Stimulated activated CD8-positive, alpha-beta memory T cell treated with anti-CD3 and anti-CD28 coated beads, Interleukin-2, amount 100 ng/mL, for 1 hour (primary cell): ENCODE measurements at places on chromosomes 11 and 22.
A peak's percentile ranks its signal among the peaks of the same experiment; 100 is the strongest.

DNA sequence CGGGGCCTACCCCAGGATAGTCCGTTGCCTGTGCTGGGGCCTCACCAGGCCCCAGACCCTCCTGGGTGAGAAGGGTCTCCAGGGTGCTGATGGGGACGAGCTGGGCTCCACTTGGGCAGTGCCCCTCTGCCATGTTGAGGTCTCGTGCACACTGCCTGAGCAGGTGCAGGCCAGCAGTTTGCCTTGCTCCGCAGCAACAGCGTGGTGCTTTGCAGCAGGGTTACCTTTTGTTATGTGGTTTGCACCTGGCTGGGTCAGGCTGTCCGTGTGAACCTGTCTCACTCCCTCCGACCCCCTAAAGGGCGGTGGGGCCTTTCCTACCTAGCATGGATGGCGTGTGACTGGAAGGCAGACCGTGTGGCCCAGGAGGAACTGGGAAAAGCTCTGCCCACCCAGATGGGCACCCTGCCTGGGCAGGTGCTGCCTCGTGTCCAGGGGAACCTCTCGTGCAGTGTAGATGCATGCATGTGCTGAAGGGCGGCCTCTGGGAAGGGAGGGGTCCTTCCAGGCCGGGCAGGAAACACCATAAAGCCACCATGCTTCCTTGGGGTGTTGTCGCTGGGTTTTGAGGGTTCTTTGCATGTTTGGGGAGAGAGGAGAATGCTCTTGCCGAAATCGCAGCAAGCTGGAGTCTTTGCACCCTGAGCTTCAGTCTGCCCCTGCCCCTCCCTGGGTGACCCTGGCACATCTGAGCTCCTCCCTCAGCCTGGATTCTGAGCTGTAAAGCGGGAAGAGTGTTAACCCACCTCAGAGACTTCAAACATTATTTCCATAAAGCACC, 75.4 kb upstream of the PPARA start:
- no peak for DNase-seq

DNA sequence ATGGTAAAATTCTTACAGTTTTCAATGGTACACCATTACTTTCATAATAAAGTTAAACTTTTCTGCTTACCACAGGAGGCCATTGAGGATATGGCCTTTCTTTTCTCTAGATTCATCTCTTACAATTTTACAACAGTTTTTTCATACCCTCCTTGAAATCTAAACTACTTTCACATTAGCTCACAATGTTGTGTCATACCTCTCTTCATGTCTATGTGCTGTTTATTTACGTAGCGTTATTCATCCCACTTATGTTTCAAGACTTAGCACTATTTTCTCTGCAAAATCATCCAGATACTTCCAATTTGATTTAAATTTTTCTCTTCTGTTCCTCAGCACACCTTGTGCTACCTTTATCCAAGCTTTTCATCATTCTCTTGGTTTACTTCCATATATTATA, 123.3 kb downstream of the METTL15 start:
- DNase-seq: no peak

DNA sequence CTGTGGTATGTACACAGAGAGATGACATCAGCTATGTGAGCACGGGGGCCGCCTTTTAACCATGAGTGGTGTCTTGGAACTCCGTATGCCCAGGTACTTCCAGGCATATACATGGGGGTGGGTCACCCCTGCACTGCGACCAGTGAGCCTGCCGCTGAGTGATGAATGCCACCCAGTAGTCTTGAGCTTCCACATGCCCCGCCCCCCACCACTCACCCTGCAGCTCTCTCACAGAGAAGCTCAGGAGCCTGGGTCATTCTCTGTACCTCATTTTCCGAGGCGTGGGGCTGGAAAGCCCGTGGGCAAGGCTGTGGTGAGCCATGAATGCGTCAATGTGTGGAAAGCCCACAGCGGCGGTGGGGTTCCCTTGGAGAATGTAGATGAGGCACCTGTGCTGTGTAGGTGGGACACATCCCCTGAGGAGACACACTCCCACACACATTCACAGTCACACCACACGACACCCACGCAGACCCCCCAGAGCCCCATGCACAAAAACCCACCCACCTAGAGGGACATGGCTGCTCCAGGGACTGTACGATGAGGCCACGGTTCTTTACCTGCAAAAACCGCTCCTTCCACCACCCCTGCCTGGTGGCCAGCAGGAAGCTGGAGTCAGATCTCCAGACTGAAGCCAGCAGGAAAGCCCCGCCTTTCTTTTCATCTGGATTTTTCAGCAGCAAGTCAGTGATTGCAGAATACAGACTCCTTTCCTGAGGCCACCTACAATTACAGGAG, 67.6 kb downstream of the PIWIL3 start:
- DNase-seq: no peak

DNA sequence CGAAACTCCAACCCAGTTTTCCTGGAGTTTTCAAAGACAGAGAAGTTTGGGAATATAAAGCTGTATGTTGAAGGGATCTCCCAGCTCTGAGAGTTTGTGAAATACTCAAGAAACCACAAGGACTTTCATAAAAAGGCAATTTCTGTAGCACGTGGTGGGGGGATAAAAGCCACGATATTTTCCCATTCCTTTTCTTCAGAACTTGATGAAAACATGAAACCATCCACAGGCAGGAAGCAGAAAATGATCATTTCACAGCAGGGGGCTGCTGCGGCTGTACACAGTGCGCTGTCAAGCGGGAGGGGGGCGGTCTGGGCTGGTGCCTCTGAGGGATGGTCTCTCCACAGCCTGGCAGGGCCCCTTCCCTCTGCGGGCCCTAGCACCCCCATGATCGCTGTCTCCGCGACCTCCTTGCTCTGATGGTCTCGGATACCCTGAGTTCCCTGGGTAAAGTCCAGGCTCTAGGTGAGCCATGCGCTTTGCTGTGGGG, 423.2 kb downstream of the MN1 start:
- no peak for DNase-seq

DNA sequence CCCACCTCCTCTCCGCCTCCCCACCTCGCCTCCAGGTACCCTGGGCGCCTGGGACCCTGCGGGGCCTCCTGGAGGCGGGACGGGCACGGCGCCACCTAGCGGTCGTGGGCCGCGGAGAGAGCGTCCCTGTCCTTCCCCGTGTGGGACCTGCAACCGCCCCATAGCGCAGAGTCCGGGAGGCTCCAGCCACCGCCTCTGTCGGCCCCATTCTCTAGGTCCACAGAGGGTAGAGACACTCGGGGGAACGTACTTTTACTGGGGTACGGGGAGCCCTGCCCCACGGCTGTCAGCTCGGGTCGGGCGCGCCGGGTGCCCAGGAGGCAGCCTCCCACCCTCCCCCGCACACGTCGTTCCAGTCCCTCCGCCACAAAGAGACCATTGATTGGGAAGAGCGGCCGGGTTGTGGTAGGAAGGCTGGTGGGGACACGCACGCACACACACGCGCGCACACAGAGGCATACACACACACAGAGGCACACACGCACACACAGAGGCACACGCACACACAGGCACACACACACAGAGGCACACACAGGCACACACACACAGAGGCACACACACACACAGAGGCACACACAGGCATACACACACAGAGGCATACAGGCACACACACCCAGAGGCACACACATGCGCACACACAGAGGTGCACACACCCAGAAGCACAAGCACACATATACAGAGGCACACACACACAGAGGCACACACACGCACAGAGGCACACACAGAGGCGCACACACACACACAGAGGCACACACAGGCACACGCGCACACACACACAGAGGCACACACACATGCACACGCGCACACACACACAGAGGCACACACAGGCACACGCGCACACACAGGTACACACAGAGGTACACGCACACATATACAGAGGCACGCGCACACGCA, 12.6 kb upstream of the NECTIN1 start:
- peak; percentile 39 for DNase-seq

- no peak for DNase-seq
Observed at GRCh38 chr11:119340335-119341221, at the start of gene C1QTNF5. Gene C1QTNF5 (minus strand): TSS chr11:119340883. CDS start chr11:119340397, 486 bp downstream.

- DNase-seq: no peak
Observed at GRCh38 chr22:32706149-32706548, 95.4 kb upstream of the TIMP3 start.

- DNase-seq: no peak
Observed at GRCh38 chr11:10982704-10983510, 125.1 kb upstream of the ZBED5 start.

GRCh38 chr11:63682066-63683021, 1.0 kb downstream of the RTN3 start:
- DNase-seq: no peak

DNA sequence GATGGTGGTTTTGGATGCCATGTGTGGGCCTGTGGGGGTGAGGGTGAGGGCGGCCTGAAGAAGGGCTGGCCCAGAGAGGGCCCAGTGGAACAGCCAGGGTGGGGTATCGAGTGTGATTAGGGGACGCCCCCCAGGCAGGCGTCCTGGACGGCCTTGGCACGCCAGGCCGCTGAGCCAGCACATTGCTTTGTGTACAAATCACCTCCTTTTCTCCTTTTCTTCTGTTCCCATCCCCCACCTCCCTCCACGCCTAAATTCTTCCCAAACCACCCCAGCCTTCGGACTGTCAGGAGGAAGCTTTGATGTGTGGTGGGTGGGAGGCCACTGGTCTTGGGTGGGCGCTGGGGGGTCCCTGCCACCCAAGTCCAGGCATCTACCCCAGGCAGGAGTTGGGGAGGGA, 7.8 kb upstream of the CD248 start:
- DNase-seq: no peak
